ENCODE measurements at places on chromosomes 11 and 22.

GRCh38 chr22:42920101-42920820, 63.2 kb upstream of the ARFGAP3 start:
- DNase-seq = no peak

GRCh38 chr22:26565889-26566288, 24.0 kb downstream of the TPST2 start:
- DNase-seq = no peak

DNA sequence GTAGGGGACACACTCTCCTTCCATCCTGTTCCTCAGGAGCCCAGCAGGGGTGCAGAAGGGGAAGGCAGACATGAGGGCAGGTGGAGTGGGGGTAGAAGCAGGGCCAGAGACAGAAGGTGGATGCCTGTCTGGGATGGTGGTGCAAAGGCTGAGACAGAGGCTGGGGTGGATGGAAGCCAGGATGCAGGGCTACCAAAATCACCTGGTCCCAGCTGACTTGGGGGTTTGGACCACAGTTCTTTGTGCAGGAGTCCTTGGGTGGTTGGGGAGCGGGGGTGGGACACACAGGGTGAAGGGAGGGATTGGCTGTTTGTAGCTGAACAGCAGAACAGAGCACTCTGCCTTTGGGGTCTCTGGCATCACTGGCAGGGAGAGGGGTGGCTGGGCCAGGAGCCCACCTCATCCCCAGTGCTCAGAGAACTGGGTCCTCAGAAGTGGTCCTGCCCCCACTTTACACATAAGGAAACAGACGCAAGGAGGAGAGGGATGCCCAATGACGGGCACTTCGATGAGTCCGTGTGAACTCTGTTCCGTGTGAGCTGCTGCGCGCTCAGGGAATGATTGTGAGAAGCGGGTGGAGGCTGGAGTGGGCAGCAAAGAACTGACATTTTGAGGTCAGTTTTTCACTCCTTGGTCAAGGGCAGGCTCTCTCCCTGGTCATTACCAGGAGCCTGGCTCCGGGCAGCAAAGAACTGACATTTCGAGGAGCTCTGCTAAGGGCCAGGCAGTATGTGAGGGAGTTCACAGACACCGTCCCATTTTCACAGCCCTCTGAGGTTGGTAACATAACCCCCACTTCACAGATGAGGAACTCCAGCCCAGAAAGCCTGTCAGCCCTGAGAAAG, 1.9 kb downstream of the TAGLN start:
- no peak for DNase-seq

GRCh38 chr22:30881361-30882183, 87.0 kb downstream of the MORC2 start:
- no peak for DNase-seq

DNA sequence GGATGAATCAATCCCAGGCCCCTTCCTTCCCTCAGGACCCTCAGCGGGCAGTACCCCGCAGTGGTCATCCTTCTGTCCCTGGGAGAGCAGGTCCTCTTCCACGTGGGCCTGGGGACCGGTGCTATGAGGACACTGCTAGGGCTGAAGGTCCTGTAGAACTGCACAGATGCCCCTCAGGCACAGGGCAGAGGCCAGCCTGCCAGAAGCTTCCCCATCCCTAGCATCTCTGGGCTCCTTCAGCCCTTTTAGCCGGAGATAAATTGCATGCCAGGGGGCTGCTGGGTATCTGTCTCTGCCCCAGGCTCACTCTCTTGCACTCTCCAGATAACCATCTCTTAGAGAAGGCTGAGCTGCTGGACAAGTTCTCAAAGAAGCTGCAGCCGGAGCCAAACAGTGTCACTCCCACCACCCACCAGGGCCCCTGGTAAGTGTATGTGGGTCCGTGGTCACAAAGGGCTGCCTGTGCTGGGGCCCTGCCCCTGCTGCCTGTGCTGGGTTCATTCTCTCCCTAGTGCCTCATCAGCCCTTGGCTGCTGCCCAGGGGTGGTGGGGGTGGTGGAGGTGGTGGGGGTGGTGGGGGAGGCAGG, 2.3 kb downstream of the ATG16L2 start:
- no peak for DNase-seq

- DNase-seq = no peak
Measured at GRCh38 chr11:4637662-4638047, 378 bp downstream of the OR51D1 start.

GRCh38 chr22:44850946-44851345, 98.6 kb downstream of the ARHGAP8 start:
- DNase-seq = no peak

- DNase-seq = no peak
Measured at GRCh38 chr11:105719073-105719822, 109.4 kb downstream of the GRIA4 start.

DNA sequence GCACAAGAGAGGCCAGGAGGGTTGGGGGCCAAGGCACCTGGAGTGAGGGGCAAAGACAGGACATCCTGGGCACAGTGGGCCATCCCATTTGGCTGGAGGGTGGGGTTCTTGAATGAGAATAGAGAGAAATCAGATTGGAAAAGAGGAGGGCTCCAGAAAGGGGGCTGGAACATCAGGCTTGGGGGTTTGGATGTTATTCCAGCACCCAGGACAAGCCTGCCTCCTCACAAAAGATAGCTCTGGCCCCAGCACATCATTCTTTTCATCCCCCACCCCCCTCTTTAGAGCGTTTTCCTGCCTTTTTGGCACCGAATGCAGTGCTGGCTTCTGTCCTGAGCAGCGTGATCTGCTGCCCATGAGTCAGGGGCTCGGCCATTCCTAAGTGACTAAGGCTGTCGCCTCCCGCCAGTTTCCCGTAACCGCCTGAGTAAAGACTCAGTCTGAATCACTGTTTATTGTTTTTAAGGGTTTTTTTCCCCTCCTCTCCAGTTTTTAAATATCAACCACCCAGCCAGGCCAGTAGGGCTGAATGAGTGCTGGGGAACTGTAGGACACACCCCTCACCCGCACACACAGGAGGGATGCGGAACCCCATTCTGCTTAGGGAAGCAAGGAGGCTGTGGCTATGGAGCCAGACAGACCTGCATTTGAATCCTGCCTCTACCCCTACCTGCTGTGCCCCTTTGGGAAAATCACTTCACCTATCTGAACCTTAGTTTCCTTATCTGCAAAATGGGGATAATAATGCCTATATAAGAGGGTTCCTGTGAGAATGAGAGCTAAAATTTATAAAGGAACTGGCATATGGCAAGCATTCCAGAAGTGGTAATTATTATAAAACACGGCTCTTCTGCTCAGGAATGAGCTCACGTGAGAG, 32.4 kb upstream of the NAV2 start:
- no peak for DNase-seq

DNA sequence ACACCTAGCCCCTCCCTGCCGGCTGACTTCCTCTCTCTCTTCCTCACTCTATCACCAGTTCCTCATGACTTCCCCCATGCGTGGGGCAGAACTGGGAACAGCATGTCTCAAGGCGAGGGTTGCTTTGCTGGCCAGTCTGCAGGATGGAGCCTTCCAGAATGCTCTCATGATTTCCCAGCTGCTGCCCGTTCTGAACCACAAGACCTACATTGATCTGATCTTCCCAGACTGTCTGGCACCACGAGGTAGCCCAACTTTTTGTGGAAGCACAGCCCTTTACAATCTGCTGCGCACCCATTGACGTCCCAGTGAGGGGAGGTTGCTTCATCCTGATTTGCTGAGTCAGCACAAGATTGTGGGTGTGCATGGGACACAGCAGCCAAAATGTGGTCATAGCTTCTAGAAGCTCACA, 8.6 kb downstream of the TCN2 start:
- DNase-seq = no peak

- no peak for DNase-seq
Measured at GRCh38 chr11:14423633-14424032, 64.7 kb upstream of the RRAS2 start.

- DNase-seq = no peak
Measured at GRCh38 chr11:47329987-47330931, 22.2 kb downstream of the MYBPC3 start.

- no peak for DNase-seq
Measured at GRCh38 chr11:113730887-113731726, 25.0 kb upstream of the TMPRSS5 start.

DNA sequence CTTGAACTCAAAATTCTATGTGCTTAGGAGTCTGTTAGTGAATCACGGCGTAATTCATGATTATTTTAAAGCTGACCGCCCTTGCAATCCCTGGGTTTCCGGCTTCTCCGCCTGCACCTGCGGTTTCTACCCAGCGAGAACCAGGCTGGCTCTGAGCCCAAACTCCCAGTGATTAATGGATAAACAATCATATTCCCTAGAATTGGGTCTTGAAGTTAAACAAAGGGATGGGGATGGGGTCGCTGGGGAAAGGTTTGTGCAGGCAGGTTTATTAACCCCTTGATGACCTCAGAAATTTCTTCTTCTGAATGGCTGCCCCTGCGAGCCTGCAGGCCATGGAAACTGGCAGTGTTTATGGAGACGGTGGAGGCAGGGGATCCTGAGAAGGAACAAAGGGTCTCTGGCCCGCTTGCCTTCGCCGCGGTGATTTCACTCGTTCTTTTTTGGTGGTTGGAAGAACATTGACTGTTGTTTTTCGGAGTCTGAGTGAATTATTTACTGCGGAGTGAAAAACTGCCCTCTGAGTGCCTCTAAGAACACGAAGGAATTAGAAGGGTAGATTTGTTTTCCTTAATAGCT, 1000.3 kb downstream of the BRD1 start:
- DNase-seq = no peak

DNA sequence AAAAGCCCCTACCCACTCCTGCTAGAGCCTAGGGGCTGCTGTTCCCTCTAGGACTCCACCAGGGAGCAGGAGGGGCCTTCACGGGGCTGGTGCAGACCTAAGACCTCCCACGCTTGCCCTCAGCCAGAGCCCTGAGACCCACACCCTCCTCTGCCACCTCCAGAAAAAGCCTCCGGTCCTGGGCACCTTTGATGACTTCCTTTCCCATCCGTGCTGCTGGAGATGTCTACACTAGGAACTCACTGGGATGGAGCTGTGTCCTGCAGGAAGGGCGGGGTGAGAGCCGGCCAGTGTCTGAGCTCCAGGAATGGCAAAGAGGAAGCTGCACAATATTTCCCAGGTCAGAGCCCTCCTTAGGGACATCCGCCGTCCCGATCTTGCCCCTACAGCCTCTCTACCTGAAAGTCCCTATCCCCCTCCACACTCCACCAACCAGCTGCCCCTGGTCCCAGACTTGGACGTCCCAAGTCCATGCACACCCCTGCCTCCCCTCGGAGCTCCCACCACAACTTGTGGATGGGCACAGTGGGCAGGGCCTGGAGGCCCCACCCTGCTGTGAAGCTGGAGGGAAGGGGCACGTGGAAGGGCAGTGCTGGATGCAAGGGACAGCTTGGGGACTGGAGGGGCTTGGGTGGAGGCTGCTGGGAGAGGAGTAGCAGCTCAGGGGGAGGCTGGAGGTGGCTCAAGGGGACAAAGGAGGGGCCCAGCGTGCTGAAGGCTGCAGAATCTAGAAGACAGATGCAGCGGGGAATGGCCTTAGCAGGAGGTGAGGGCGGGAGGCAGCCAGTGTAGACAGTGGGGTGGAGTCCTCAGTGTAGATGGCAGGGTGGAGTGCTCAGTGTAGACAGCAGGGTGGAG, 13.5 kb upstream of the LRP5 start:
- DNase-seq = no peak

- DNase-seq = no peak
Measured at GRCh38 chr11:119030029-119030328, 698 bp downstream of the SLC37A4 start.

GRCh38 chr11:106087815-106088435, 10.5 kb downstream of the AASDHPPT start:
- DNase-seq = no peak

DNA sequence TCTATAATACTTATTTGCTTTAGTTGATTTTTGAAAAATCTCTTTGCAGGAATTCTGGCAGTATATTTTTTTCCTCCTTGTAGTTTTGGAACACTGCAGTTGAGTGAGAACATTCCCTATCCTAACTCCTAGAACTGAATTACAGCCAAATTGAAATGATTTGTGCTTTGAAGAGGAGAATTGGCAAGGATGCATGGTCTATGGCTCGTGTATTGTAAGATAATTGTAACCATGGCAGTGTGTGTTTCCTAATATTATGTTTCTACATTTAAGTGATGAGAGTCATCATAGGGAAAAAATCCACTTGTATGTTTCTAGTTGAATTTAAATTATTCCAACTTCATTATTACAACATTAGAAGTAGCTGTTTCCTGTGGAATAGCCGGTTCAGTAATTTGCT, 80.9 kb upstream of the MYO18B start:
- no peak for DNase-seq

DNA sequence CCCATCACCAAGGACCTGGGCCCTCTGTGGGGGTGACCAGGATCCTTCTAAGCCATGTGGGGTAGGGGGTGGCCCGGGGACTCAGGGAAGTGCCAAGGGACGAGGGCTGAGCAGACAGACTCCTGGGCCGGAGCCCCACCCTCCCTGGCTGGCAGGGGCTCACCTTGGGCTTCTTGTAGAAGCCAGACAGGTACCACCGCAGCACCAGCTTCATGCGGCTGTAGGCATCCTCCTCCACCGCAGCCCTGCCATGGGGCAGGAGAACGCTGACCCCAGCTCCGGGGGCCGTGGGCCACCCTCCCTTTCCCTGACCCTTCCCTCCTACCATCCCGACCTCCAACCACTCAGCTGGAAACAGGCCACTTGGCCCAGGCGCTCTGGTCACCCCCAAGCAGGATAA, 45.9 kb upstream of the CARS1 start:
- DNase-seq = no peak

GRCh38 chr11:73566977-73567755, 30.7 kb downstream of the FAM168A start:
- no peak for DNase-seq
